ENCODE measurements at places on chromosomes 13 and 19.

- no peak overlapping the region for H3K4me3 ChIP-seq
- H3K27ac ChIP-seq = no peak overlapping the region
- no peaks in the 10 kb centered on the region for H3K36me3 ChIP-seq
- peaks cover 1% of the 10 kb centered on the region for H3K4me1 ChIP-seq
- DNase-seq = no peak
Observed at GRCh38 chr19:5345895-5346386, 5.3 kb upstream of the PTPRS start.

- H3K4me1 ChIP-seq = peaks cover 39% of the 10 kb centered on the region
- no peak for DNase-seq
- H3K4me3 ChIP-seq = no peak overlapping the region
- H3K27me3 ChIP-seq = no peaks in the 10 kb centered on the region
- no peaks in the 10 kb centered on the region for H3K36me3 ChIP-seq
- H3K27ac ChIP-seq = no peak overlapping the region
Observed at GRCh38 chr13:100549316-100549715, 39.3 kb downstream of the GGACT start.

DNA sequence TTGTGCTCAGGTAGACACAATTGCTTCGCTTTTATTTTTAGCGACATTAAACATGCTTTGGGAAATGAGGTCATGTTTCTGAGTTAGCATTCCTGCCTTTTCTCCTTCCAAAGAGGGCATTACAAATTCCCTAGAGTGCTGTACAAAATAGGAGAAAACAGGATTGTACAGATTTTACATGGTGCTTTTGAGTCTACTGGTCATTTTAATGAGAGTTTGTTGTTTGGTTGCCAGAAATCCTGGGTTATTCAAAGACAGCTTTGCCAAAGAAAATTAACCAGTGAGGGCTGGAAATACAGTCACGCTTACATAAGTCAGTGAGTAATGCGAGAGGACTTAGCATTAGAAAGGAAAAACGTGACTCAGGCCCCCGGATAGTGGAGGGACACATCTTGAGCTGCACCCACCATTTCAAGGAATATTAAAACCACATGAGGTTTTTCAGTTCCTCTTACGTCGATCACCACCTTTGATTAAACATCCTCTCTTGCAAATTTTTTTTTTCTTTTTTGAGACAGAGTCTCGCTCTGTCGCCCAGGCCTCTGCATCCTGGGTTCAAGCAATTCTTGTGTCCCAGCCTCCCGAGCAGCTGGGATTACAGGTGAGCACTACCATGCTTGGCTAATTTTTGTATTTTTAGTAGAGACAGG lies 55.4 kb downstream of the SACS start:
- H3K27ac ChIP-seq = peak overlapping the region; percentile 23
- no peak for DNase-seq
- no peak overlapping the region for H3K4me3 ChIP-seq
- no peaks in the 10 kb centered on the region for H3K27me3 ChIP-seq

DNA sequence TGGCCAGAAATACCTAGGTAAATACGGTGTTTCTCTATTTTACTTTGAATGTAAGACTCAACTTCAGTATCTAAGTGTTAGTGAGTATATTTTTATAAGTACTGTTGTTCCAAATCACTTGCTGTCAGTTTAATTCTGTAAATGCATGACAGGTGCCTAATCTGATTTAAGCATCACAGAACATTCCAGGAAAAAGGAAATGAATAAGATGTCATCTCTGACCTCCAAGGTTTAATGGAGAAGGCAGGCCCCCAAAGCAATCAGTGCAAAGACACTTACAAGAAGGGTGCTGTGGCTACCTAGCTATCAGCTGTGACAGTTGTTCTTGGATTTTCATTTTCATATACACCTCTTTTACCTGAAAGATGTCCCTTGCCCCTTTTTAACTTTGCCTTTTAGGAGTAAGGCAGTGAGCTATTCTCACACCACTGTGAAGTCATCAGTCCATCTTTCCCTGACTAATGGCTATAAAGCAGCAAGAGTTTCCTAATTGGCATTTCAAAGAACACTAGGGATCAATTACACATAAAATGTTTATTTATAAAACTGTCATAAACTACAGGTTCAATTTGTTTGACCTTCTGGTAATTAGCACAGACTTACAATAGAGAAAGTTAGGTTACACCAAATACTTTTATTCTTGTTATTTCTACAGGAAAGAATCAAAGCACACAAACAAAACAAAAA lies 427.6 kb downstream of the SPRY2 start:
- H3K4me3 ChIP-seq = no peak overlapping the region
- H3K27ac ChIP-seq = no peak overlapping the region
- H3K36me3 ChIP-seq = no peaks in the 10 kb centered on the region
- no peaks in the 10 kb centered on the region for H3K4me1 ChIP-seq
- DNase-seq = no peak
- no peaks in the 10 kb centered on the region for H3K27me3 ChIP-seq

DNA sequence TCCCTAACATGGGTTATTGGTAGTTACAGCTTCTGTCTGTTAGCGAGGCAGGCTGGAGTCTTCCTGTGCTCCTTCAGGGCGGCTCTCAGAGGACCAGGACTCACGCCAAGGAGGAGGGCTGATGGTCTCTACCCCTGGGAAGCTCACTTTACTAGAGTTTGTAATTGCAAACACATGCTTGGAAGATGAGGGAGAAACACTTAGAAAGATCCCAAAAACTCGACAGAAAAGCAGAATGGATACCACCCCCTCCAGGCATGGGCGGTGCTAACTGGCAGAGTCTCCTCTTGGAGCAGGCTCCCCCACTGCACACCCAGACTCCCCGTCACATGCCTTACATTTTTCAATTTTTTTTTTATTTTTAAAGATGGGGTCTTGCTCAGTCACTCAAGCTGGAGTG lies 62.0 kb downstream of the PARP4 start:
- DNase-seq = no peak
- no peaks in the 10 kb centered on the region for H3K27me3 ChIP-seq
- H3K27ac ChIP-seq = no peak overlapping the region
- H3K4me1 ChIP-seq = no peaks in the 10 kb centered on the region
